ENCODE measurements at places on chromosomes 1 and 21.

- peak; percentile 26 for DNase-seq
Measured at GRCh38 chr1:26289158-26290059, 9.5 kb downstream of the SH3BGRL3 start.

- DNase-seq: peak; percentile 88
Measured at GRCh38 chr1:203682473-203683383, 56.1 kb downstream of the ATP2B4 start.

- DNase-seq: peak; percentile 83
Measured at GRCh38 chr1:40612345-40612831, 53.1 kb downstream of the RIMS3 start.

DNA sequence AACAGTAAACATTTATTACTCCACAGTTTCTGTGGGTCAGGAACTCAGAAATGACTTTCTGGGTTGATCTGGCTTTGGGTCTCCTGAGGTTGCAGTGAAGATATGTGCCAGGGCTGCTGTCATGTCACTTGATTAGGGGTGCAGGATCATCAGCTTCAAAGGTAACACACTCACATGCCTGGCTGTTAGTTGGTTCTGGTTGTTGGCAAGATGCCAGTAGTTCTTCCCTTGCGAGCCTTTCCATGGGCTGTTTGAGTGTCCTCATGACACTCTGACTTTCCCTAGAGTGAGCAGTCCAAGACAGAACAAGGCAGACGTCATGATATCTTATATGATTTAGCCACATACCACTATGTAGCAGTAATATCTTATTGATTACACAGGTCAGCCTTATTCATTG, 1.8 kb downstream of the SWT1 start:
- peak; percentile 10 for DNase-seq

GRCh38 chr1:234718496-234719453, 108.8 kb upstream of the IRF2BP2 start:
- no peak for DNase-seq

Measured in DMS53 (cell line).